Neural crest cell (in vitro differentiated cells): ENCODE measurements at places on chromosomes 7 and 10.

DNA sequence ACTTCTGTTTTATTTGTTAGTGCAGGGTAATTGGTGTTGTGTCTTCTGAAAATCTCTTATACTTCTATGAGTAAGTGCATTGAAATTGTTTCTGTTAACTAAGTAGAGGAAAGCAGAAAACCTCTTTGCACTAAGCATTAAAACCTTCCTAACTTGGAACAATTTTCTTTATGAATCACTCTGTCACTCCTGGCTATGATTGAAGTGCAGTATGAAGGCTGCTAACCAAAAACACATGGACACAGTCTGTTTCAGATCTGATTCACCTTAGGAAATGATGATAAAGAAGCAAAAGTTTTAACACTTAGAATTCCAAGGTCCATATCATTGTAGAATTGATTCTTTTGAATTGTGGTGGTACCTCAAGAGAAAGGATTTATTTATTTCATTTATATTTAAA, 41.9 kb downstream of the MET start:
- no peak for DNase-seq

DNA sequence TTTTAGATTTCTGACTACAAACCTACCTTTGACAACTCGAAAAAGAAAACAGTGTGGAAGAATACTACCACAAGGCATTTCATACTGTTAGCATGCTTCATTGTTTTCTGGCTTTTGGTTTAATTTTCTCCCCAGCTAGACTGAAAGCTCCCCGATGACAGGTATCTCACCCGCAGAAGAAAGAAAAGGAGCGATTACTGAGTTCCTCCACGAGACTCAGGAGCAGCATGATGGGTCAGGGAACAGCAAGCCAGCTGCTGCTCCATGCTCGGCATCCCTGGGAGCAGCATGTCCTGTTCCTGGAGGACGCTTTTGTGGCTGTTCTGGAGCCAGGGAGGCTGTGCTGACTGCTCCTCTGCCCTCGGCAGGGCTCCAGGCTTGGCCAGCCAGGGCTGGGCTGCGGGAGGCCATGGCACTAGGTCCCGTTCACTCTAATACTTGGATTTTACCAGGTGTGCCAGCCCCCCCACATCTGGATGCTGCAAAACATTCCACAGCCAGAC, 133.4 kb downstream of the PRKAG2 start:
- DNase-seq: no peak

GRCh38 chr7:84112771-84113170, 81.8 kb downstream of the SEMA3A start:
- no peak for DNase-seq

DNA sequence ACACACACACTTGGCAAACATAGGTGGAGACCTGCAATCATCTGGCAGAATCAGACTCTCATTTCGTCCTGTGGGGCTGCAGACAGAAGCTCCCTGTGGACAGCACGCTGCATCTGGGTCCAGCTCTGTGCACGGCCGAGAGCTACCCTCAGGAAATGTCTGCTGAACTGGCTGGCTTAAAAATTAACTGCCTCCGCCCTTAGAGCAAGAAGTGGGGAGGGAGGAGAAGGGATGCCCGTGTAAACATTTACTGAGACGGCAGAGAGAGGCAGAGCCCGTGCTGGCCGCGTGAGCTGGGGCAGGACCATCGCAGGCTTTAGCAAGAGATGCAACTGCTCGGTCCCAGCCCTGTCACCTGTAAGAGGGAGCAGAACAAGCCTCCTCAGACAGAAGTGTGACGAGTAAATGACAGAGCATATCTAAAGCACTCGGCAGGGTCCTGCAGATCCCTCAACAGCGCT, 81.8 kb downstream of the TNS3 start:
- DNase-seq: no peak

DNA sequence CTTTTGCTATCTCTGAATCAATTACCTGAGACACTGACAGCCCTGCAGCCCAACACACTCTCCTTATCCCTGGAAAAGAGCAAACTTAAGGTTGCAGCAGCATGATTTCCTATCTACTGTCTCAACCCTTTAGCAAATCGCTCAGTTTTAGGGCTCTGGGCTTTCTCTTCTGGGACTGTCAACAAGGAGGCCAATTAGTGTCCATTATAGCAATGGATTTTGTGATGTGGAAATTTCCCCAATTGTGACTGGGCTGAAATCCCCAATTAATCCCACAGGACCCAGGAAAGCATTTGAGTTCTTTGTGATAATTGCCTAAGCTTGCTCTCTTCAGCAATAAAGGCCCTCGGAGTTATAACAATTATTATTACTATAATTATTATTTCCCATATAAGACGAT, 197.0 kb downstream of the ZNF438 start:
- no peak for DNase-seq

GRCh38 chr7:120833546-120833945, 24.4 kb downstream of the TSPAN12 start:
- DNase-seq: no peak

DNA sequence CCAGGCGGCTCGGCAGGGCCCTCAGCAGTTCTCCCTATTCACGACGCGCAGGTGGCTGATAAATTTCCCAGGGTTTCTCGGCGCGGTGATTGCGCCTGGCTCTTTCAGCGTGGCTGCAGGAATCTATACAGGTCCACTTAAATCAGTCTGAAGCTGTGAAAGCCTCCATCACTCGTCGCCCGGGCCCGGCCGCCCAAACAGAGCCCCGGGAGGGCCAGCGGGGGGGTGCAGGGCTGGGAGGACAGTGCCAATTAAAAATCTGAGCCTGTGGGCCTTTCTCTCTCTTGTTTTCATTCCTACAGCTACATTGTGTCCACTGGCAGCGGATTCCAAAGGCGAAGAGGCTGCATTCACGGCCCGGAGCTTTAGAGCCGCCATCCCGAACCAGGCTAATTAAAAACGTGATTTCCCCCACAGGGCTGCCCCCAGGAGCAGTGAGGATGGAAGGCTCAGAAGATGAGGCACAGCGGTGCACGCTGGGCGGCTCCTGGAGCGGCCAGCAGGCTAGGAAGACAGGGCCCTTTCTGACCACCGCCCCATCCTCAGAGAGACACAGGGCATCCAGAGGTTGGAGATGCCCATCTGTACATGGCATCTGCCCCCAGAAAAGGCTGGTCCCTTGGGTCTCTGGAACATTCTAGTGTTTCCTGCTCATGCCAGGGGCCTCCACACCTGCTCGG, 100.7 kb downstream of the FAM53B start:
- no peak for DNase-seq

DNA sequence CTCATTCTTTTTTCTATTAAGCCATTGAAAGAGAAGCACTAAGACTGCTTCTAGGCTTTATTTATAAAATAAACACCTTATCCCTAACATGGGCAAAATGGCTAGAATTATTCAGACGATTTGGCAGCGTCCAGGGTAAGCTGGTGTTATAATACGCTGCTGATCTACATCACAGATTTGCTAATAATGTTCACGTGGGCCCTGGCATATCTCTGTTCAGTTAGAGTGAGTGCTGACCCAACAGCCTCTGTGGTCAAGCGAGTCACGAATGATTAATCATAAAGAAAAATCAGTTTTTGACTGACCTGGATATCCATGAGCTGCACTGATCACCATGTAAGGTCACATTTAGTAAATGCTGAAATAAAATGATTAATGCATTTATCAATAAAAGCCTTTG, 28.4 kb upstream of the CBLL1 start:
- DNase-seq: no peak

DNA sequence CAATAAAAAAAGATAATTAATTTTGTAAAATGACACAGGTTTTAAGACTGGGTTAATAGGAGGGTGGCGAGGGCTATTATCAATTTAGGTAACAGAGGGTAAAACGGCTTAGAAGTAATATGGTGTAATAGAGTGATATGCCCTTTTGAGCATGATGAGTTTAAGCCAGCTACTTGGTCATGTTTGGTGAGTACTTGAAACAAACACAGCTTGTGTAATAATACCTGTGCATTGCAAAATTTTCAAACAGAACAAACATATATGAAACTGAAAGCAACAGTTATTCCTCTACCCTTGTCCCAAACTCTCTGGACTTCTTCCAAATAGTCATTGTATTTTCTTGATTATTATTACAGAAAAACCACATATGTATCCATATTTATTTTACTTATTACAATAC, 241.7 kb downstream of the MAGI2 start:
- no peak for DNase-seq

DNA sequence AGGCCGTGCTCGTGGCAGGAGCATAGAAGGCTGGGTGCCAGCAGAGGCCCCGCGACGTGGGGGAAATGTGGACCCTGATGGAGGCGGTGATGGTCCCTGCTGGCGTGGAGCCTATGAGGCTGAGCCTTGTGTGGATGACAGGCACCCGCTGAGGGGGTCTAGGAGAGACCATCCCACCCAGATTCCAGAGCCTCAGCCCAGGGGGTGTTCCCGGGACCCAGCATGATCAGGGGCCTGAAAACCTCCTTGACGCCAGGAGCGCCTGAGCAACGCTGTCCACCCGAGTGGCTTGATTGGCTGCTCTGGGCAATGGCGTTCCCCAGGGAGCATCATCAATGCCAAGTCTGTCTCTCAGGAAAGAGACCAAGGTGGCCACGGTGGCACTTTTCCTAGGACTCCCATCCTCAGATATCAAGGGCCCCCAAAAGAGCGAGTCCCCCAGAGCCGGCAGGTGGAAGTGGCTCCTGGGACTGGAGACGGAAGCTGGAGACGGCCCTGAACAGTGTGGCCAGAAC, 61.1 kb downstream of the PWWP2B start:
- DNase-seq: no peak

- no peak for DNase-seq
Observed at GRCh38 chr10:124150807-124151417, 57.5 kb upstream of the CHST15 start.

DNA sequence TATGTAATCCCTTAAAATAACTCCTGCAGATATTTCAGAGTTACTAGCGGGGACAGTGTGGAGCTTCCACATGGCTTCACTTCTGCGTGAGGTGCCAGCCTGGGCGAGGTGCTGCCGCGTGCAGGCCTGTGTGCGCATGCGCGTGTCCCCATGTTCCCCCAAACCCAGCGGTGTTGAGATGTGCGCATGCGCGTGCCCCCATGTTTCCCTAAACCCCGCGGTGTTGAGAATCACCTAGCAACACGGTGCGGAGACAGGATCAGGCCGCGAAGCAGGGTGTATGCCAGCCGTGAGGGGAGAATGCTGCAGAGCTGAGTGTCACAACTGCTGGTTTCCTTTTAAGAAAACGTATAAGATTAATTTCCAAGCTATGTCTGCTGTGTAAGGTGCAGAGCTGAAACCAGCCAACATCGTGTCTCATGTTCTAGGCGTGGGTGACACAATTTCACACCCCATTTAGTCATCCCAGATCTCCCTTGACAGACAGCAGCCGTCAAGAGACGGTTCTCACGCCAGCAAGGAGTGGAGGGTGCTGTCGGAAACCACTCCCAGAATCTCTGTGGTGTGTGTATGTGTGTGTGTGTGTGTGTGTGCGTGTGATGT, 71.9 kb upstream of the ADARB2 start:
- DNase-seq: no peak

GRCh38 chr10:78584681-78585080, 484.1 kb upstream of the ZMIZ1 start:
- no peak for DNase-seq

DNA sequence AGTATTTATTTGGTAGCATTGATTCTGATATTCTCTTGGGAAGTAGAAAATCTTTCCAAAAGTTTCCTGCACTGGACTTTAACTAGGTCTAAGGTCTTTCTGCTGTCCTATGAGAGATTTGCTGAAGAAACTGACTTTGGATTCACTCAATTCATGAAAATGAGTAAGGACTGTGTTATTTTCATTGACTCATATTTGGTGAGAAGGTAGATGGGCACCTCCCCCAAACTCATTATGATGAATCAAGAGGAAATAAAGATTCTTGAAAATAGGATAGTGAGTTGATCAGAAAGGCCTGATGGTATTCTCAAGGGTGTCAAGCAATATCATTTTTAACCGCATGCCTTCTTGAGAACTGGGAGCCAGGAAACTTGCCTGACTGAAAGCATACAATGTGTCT, 110.3 kb downstream of the RNF133 start:
- DNase-seq: no peak

DNA sequence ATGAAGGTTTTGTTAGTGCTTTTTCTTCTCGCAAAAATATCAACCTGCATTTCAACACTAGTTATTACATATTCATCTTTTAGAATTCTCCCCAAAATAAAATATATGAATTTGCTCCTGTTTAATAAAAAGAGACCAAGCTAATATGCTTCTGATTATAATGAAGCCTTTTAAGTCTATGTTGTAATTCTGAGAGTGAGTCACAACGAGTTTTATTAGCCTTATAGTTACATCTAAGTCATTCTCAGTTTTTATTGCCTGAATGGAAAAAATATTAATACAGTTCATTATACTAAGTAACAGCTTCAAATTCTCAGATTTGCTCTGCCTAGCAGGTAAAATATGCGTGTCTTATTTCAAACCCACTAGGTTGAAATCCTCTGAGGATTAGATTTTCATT, 152.4 kb upstream of the CELF2 start:
- DNase-seq: no peak

DNA sequence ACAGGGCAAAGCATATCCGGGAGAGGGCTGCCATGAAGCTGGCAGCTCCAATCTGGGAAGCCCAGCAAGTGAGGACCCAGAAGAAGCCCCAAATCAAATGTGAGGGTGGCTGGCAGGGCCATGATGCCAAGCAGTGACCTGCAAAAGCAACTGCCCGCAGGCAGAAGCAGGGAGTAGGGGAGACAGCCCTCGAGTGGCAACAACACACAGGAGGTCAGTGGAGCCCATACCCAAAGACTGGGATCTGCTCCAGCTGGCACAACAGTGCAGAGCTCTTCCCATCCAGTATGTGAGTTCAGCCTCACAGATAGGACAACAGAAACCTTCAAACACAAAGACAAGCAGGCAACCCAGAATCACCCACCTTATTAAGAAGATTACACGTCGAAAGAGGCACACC, 45.0 kb downstream of the GRID1 start:
- no peak for DNase-seq

- no peak for DNase-seq
Observed at GRCh38 chr7:141209454-141209853, 135.6 kb downstream of the TMEM178B start.

GRCh38 chr7:98686466-98687080, 69.5 kb downstream of the NPTX2 start:
- DNase-seq: no peak

DNA sequence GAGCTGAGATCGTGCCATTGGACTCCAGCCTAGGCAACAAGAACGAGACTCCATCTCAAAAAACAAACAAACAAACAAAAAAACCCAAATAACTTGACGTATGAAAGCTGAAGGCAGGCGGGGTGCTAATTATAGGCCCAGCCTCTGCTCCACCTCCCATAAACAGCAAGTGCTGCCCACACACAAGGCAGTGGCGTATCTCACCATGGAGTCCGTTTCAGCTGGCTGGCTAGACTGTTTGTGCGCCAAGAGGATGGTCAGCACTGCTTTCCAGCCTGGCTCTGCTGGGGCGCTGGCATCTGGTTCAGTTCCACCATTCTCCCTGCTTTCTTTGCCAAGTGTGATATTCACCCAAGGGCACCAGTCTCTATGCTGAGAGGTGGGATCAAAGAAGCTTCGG, 29.1 kb downstream of the ZC3HC1 start:
- DNase-seq: no peak
